Myocyte (in vitro differentiated cells): ENCODE measurements at places on chromosomes 6 and 20.

DNA sequence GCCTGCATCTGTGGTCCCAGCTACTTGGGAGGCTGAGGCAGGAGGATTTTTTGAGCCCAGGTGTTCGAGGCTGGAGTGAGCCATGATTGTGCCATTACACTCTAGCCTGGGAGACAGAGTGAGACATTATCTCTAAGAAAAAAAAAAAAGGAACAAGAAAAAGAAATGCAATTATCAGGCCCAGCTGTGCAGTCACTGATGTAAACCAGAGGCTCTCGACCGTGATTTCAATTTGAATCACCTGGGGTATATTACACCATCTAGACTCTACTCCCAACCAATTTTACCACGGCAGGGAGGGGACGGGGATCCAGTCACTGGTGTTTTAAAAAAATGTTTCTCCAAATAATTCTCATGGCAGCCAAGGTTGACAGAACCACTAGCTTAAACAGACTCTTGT, 48.8 kb upstream of the NKX2-2 start:
- DNase-seq, result no peak

- DNase-seq, result no peak
Measured at GRCh38 chr20:11277170-11277569, 603.4 kb upstream of the JAG1 start.

GRCh38 chr6:147392917-147393625, 115.4 kb upstream of the SAMD5 start:
- DNase-seq, result no peak

GRCh38 chr6:89272596-89272995, 42.5 kb downstream of the GABRR2 start:
- no peak for DNase-seq

- DNase-seq, result no peak
Measured at GRCh38 chr6:167424060-167424673, 99.3 kb downstream of the TTLL2 start.

DNA sequence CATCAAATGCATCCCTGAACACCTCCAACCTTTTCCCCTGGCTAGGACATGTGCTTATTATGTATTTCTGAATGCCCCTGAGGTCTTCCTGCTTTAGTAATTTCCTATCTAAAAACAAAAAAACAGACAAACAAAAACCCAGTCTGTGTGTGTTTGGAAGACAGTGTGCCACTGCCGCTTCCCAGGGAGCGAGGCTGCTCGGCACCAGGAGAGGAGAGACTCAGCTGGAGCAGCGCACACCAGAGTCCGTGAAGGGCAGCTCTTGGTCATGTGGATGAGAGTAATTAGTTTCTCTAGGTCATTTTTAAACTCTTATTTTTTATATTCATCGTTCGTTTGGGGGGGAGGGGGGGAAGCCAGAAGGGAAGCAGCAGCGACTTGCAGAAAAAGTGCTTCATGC, 10.0 kb upstream of the ANKRD60 start:
- no peak for DNase-seq

- DNase-seq, result peak; percentile 41
Measured at GRCh38 chr6:132132924-132133639, 181.9 kb upstream of the CCN2 start.

DNA sequence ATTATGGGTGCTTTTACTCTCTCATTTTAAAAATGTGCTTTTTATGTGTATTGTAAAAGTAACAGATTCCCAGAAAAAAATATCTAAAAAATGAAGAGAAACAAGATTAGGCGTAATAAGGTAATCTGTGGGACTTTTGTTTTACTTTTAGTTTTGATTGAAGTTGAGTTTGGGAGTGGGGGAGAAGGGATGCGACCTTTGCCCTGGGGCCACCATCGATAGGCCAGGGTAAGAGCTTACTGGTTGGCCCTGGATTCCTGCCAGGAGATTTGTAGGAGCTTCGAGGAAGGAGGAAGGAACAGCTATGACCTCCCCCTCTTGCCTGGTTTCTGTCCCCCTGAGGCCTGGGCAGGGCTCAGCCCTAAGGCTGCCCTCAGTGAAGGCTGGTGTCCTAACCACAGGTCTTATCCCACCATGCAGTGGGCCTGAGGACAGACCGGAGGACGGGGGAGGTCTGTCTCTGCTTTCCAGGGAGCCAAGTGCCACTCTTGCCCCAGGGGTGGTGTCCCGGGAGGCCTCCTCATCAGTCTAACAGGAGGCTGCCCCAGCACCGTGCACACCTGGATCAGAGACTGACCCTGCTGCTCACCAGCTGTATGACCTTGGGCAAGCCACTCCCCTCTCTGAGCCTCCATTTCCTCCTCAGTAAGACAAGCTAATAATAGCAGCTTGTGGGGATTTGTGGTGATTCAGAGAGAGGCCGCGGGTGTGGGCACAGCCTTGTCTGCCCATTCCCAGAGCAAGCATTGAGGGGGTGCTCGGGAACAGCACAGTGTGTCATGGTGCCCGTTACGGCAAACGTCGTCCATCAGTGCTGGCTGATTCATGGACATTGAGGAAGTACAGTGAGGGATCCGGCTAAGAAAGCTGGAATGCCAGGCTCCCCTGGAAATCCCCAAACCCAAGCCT, 21.2 kb downstream of the TGM2 start:
- DNase-seq, result peak; percentile 94

DNA sequence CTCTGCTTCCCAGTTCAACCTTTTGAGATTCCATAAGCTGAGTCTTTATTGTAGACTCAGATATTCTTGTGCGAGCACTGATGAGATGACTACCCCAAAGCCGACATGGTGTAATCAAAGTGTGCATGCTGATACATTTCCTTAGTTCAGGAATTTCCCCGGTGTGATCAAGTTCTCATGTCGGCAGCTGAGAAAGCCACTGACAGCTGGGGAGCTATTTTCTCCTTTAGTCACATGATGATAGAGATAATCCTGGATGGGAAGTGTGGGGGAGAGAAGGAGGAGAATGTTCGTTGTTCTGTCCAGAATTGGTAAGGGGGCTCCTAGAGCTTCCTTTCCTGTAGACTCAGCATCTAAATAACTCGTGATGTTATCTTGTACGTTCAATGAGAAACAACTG, 7.7 kb upstream of the CAP2 start:
- peak; percentile 98 for DNase-seq

DNA sequence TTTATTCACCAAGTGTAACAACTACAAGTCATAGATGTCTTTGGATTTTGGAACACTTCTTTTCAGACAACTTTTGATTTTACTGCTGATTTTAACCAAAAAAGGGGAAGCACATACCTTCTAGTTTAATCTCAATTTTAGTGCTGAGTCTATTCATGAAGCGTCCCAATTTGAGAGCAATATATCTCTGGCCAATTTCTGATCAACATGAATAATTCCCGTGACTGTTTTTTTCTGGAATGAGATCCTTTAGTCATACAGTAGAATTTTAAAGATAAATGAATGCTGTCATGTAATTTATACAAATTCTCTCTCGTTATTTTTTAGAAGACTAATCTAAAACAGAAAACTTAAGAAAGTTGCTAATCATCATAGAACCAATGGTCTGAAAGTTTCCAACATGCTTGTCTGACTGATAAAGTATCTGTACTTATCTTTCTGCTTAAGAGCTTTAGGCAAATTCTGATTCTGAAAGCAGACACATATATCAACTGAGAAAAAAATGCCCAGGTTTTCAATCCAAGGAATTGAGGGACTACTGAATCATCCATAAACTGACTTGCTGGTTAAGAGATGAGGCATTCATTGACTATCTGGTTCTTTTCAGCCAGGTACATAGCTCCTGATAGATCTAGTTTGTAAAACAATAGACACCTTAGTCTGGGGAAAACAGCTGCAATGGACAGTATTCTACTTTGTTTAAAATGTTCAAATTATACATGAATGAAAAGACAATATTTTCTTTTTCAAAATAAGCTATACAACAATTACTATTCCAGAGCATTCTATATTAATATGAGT, 657.5 kb downstream of the RFPL4B start:
- DNase-seq, result no peak

GRCh38 chr6:145110109-145110508, 625.2 kb downstream of the EPM2A start:
- DNase-seq, result no peak

GRCh38 chr20:6496874-6497273, 270.6 kb upstream of the BMP2 start:
- DNase-seq, result no peak

DNA sequence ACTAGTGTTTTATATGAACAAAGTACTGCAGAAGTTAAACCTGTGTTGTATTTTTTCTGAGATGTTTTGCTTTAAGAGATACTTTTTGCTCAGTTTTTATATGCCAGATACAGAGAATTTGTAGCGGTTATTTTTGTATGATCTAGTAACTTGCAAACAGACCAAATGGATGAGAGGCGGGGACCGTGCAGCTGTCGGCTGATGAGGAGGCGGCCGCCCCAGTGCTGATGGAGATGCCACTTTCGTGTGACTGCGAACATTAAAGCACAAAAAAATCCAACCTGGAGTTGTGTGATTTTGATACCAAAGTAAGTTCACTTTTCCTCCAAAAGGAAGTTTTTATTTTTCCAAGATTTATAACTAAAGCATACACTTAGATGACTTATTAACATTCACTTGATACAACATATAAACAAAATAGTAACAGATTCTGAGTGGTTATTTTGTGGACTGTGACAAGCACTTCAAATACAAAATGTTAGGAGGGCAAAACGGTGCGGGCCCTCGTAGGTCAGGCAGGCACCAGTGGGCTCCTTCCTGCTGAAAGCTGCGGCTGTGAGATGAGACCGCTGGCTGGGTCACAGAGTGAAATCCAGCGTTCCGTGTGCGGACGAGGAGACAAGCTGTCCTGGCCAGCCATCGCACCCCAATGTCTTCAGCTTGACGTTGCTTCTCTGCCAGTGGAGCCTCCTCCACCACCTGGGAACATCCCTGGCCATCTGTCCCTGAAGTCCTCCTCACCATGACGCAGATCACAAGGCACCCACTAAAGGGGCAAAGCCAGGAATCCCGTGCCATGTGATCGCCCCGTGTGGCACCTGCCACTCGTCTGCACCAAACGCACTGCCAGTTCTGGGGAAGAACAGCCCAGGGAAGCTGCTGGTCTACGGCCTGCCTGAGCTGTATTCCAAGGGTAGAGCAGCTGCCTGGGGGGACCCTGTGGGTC, 4.0 kb upstream of the OGFR start:
- DNase-seq, result no peak

GRCh38 chr6:143592335-143592734, 80.8 kb upstream of the FUCA2 start:
- DNase-seq, result peak; percentile 7

- DNase-seq, result no peak
Measured at GRCh38 chr6:14085176-14085787, 32.3 kb upstream of the CD83 start.

- DNase-seq, result peak; percentile 5
Measured at GRCh38 chr20:41424546-41424945, 57.9 kb upstream of the EMILIN3 start.

DNA sequence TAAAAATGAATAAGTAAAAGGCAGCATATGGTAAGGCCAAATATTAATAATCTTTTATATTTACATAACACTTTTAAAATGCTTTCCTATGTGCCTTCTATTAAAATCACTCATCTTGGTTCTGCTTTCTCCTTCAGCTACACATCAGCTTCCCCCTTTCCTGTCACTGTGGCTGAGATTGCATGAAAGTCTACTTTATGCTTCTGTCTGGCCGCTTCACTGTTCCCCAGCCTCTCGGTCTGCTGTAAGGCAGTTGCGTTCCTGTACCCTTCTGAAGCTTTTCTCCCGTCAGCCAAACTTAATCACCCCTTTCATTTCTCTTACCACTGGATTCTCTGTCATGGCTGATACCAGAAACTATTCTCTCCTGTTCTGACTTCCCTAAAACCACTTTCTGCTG, 34.6 kb downstream of the SOX4 start:
- DNase-seq, result no peak
